GM20000 (cell line): ENCODE measurements at places on chromosomes 2 and 18.
A peak's percentile ranks its signal among the peaks of the same experiment; 100 is the strongest.

- DNase-seq, result no peak
Observed at GRCh38 chr2:17792515-17792914, 23.7 kb upstream of the MSGN1 start.

- DNase-seq, result no peak
Observed at GRCh38 chr2:219514196-219514761, at the start of gene ASIC4. TSS of gene ASIC4 (plus strand) at chr2:219514482. CDS start at chr2:219514725, 243 bp downstream.

DNA sequence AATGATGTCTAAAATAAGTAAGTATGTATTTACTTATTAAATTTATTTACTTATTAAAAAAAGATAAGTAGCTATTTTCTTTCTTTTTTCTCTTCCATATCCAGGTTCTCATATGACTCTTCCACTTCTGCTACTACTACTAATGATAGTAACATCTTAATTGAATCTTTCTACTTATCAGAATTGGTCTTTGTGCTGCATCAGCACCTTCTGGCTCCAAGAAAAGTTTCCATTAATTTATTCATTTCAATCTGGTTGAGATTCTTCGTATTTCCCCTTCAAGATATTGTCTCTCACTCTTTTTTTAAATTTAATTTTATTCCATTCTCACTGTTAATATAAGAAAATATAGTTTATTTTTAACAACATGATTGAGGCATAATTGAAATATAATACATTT is 1675.4 kb downstream of the DPP10 start:
- no peak for DNase-seq

DNA sequence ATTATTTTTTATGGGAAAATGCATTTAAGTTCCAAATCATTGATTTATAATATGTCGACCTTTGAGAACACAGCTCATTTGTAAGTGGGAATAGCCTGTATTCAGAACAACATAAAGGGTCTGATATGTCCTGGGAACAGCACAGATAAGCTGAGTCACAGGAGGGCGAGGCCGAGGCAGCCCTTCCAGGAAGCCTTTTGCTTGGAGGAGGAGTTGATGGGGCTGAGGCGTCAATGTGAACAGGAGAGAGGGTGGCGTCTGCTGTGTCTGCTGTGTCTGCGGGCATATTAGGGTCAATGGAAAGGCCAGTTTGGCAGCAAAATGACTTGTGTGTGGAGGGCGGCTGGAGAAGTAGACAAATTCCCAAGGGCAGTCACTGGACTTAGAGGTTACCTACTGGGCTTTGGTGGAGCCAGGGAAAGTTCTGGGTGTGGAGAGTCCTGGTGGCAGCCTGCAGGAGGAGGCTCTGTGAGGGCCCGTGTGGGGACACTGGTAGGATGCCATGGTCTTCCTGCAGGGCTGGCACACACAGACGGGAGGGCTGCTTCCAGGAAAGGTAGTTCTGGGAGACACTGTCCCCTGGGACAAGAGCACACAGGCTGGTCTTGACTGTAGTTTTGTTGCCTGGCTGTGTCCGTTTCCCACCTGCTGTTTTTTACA is 128.1 kb downstream of the GLI2 start:
- DNase-seq, result no peak

DNA sequence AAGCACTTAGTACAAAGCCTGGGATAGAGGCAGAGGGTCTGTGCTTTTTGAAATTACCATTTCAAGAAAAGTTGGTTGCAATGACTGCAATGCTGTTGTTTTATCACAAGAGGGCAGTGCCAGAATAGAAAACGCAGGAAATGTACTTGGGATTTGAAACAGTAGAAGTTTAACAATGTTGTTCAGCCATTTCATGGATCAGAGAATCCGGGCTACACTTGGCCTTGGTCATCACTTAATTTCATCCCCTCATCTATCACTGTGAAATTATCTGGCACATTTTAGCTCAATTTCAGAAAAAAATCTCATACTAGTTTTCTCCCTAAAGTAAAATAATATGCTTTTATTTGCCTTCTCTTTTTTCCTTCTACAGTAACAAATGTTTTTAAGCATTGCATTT is 70.8 kb downstream of the RAPGEF4 start:
- peak; percentile 37 for DNase-seq

GRCh38 chr2:127143841-127144782 is 37.2 kb upstream of the BIN1 start:
- no peak for DNase-seq

DNA sequence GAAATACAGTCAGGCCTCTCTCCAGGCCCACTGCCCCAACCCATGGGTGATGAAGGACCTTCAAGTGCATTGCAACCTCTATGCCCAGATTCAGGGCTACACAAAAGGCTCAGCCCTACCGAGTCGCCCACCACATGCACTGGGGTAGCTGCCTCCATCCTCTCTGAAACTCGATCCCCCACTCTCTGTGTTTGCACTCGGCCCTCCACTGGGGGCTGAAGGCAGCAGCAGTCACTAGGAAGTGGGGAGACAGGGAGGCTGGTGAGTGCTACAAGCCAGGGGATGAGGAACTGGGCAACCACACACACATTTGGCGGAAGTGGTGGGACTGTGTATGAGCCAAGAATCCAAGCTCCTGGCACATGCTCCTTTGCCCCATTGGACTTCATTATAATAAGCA is 94.6 kb downstream of the CERS6 start:
- DNase-seq, result no peak

DNA sequence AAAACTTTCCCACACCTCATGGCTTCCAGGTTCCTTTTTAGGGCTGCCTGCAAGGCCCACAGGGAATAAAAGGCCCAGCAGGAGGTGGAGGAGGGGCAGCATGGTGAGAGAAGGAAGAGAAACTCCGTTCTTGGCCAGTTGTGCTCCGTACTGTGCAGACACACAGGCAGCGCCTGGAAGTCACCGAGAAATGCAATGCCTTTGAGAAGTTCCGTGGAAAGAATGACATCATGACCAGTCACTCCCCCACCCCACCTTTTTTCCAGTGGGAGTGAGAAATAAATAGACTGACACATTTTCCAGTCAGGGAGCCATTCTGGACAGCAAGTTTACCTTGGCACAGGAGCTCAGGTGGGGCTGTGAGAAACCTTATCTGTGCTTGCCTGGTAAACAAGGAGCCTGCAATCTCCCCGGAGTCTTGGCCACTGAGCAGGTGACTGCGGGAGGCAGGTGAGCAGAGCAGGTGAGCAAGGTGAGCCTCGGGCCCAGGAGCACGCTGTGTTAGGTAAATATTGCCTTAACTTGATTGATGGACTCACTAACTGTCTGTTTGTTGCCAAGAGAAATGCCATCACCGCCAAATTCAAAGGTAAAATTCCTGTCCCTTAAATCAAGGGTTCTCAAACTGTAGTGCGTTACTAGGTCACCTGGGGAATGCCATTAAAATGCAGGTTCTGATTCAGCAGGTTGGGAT is 13.5 kb upstream of the LBH start:
- no peak for DNase-seq

DNA sequence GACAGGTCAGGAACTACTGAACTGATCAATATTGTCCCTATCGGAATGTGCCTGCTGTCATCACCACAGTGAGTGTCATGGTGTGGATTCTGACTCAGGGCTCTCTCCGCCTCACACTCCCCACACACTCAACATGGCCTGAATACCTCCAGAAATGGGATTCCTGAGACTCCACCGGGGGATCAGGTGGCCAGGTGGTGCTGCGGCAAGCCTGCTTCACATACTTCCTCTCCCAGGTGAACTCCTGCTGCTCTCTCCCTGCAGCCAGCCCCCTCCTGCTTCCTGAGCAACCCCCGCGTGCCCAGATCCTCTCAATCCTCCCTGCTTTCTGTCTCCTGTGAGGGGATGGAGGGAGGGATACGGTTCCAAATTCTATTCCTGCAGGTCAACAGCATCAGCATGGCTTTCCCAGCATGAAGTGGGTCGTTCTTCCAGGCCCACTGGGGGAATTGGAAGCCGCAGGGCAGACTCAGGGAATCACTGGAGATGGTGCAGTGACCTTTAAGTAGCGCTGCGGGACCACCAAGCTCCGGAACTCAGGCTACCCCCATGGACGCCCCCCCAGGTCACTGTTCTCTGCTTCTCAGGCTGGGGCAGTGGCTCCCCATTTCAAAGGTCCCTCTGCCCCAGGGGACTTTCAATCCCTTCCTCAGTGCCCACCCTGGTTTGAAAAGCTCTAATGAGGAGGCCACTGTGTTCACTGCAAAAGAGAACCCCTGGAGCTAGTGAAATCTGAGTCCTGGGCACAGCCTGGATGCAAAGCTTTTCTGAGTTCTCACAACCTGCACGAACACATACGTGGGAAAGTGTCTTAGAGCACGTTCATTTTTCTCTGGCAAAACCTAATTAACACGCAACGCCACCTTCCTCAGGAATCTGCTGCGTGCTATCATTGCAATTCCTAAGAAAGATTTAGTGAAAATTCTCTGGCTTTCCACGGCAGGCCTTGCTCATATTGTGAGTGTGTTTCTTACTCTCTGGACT is 168.4 kb downstream of the ZFP36L2 start:
- DNase-seq, result no peak

- no peak for DNase-seq
Observed at GRCh38 chr2:133812826-133813617, 244.8 kb upstream of the NCKAP5 start.

DNA sequence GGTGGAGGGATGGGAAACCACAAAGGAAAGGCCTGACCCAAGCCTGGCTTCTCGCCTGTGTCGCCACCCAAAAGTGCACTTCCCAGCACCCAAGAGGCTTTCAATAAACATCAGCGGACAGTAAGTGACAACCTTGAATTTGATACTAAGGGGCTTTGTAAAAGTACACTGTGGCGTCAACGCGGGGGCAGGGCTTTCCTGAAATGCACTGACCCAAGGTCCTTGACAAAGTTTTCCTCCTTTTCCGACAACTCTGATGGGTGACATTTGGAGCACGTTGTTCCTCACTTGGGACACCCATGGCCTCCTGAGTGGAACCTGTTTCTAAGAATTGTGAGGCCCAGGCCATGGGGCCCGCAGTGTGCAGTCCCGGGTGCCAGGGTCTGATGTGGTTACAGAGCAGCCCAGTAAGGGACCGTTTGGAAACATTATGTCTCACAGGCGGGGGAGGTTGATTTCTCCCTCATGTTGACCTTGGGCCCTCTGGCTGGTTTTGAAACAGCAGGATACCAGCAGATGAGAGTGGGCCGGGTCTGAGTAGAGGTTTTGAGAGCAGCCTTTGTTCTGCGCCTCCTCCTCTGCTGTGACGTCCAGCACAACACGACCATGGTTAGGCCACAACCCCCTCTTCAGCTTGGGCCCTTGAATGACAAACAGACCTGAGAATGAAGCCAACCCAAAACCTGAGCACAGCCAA is 2.8 kb upstream of the ZBTB14 start:
- no peak for DNase-seq

DNA sequence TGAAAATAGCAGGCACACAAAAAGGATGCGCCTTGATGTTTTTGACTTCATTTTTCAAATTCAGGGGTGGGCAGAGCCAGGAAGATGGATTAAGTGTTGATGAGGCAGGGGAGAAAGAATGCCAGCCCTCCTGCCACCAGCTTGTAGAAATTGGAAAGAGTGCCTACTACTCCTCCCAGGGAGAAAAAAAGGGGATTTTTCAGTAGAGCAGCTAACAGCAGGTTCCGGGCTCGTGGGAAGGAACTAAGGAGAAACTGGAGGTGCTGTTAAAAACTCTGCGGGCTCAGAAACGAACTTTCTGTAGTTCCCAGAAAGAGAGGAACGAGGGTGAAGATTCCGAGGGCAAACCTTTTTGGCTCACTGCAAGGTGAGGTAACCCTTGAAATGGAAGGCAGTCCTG is 100.1 kb upstream of the MCFD2 start:
- no peak for DNase-seq

GRCh38 chr18:40250236-40250635 is 1704.8 kb upstream of the PIK3C3 start:
- DNase-seq, result no peak

- DNase-seq, result no peak
Observed at GRCh38 chr2:204890680-204891079, 345.4 kb downstream of the PARD3B start.

- peak; percentile 52 for DNase-seq
Observed at GRCh38 chr18:63131106-63131958, 188.2 kb downstream of the BCL2 start.

GRCh38 chr18:40437517-40437916 is 1517.5 kb upstream of the PIK3C3 start:
- DNase-seq, result no peak

DNA sequence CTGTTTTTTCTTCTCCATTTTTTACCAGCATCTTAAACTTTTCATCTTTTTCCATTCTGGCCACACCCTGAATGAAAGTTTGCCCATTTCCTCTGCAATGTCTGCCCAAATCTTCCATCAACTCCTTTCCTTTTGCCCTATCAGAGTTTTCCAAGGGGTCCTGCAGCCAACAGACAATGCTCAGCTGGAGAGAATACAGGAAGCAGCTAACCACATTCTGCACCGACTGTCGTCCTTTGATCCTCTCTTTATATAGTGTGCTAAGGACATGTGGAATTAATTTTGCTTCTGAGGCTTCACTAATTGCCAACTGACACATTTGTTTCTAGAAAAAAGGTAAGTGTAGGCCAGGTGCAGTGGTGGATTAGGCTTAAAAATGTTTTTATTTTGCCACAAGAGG is 50.5 kb upstream of the DLX2 start:
- no peak for DNase-seq

GRCh38 chr2:696999-697627 is 19.9 kb upstream of the TMEM18 start:
- no peak for DNase-seq

- no peak for DNase-seq
Observed at GRCh38 chr2:114543236-114543766, 100.9 kb downstream of the DPP10 start.

DNA sequence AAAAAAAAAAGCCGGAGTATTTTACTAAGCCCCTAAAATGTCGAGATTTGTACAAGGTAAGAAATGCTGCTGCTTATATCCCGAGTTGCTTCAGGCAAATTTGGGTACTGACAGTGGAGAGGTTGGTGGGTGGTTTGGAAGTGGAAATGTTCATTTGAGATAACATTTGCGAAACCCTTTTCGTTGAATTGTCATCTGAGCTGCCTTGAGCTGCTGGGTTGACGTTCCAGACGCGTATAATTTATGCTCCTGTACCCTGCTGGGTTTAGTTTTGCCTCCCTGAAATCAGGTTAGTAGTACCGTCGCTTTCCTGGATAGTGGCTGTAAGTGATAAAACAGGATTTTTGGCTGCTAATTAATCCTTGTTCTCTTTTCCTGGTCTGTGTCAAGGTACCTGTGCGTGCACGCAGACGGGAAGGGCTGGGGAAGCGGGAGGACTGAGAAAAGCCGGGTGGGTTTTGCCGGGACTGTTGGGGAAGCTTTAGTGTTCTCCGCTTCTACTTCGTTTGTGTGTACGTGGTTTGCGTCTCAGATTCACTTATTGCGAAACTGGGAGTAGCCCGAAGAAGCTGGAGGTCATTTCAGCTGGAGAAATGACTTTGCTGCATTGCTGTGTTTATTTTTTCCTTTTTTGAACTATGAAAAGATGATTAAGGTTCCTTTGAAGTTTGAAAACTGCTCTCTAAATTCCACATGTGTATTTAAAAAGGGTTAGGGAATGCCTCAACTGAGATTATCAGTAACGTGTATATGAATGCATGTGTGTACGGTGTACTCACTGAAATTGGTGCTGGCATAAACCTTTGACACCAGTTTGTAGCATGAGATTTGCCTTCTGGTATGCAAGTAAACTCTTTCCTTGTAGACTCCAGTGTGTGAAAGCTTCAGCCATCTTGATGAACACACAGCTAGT is 709 bp downstream of the UGP2 start:
- no peak for DNase-seq
